IPS DF 6.9 (cell line): ENCODE measurements at places on chromosomes 7 and 10.

DNA sequence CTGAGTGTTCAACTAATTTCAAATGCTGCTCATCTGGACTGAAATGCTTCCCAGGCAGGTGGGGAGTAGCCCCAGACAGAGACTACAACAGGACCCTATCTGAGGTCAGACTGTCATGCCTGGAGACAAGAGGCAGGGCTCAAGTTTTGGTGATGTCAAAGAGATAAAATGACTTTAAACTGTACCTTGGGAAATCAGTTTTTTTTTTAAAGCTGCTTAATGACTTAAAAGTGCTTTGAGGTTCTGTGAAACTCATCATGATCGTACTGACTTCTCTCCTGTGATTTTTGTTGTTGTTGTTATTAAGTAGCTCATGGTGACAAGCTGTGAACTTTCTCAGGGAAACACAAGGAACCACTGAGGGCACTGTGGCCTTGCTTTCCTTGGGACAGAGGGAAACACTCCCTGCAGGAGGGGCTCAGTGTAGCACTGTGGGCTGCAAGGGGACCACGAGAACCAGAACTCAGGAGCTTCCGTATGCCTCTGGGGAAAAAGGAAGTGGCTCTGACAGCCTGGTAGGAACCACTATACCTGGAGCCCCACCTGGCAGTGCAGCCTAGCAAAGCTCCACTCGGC is 9.5 kb downstream of the HIPK2 start:
- DNase-seq, result no peak

DNA sequence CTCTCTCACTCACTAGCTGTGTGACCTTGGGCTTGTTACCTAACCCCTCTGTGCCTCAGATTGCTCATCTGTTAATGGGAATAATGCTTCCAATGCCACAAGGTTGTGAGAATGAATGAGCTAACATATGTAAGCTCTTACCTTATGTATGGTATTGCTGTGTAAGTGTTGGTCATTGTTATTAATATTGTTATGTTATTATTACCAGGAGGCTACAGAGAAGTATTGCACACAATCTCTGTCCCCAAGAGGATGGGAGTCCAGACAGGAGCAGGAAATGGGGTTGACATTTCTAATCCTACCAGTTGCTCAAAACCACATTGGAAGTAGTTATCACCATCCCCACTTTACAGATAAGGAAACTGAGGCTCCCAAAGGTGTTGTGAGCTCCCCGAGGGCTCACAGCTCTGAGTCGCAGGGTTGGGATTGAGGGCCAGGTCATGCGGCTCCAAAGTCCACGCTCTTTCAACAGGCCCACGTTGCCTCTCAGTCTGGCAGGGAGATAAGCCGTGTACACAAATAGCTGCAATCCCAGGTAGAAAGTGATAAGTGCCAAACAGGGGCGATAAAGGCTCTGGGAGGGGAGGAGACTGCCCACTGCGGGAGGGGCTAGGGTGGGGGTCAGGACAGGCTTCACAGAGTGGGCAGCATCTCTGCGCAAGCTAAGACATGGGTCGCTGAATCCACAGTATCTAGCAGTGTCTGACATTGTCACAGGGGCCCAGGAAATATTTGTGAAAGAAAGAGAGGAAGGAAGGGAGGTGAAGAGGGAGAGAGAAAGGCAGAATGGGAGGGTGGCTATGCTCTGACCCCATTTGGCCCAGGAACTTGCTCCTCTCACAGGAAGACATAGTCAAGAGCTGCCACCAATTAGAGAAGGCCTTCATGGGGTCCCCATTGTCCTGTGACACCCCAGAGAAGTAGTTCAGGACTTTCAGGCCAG is 9.6 kb upstream of the ZMIZ1 start:
- no peak for DNase-seq

DNA sequence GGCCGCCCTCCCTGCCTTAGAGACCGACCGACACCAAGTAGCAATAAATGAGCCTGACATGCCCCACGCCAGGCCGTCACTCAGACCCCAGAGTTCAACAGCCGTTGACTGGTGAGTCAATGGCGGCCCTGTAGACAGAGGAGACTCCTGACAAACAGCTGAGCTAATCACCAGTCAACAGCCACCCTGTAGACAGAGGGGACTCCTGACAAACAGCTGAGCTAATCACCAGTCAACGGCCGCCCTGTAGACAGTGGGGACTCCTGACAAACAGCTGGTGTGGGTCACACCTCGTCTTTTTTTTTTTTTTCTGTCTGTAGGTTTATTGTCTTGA is 16.9 kb upstream of the KNDC1 start:
- DNase-seq, result no peak

- DNase-seq, result no peak
Measured at GRCh38 chr7:137685433-137686164, 161.2 kb downstream of the DGKI start.

GRCh38 chr10:101839416-101840063 is 4.1 kb downstream of the KCNIP2 start:
- DNase-seq, result no peak

DNA sequence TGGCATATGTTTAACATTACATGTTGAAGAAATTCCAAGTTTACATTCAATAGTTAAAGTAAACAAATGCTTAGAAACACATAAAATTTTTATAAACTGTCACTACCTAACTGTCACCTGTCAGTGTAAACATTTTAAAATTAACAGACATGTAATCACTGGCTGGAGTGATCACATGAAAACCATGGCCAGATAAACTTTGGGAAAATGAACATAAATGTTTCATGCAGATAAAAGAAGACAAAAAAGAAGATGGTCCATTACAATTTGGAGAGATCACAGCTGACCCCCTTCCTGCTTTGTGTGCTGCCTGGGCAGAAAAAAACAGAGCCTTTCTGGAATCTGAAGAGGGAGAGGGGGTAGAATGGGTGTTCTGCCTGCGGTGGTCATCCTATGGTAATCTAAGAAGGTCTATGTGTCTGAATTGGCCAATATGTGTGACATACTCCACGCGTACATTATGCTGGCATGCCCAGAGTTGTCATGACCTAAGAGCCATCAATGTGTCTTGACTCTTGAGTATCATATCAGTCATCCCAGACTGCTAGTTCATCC is 57.5 kb upstream of the MEOX2 start:
- no peak for DNase-seq

- no peak for DNase-seq
Measured at GRCh38 chr7:74717889-74718288, 55.9 kb upstream of the NCF1 start.

- DNase-seq, result no peak
Measured at GRCh38 chr10:102675666-102676533, 31.6 kb downstream of the TRIM8 start.

DNA sequence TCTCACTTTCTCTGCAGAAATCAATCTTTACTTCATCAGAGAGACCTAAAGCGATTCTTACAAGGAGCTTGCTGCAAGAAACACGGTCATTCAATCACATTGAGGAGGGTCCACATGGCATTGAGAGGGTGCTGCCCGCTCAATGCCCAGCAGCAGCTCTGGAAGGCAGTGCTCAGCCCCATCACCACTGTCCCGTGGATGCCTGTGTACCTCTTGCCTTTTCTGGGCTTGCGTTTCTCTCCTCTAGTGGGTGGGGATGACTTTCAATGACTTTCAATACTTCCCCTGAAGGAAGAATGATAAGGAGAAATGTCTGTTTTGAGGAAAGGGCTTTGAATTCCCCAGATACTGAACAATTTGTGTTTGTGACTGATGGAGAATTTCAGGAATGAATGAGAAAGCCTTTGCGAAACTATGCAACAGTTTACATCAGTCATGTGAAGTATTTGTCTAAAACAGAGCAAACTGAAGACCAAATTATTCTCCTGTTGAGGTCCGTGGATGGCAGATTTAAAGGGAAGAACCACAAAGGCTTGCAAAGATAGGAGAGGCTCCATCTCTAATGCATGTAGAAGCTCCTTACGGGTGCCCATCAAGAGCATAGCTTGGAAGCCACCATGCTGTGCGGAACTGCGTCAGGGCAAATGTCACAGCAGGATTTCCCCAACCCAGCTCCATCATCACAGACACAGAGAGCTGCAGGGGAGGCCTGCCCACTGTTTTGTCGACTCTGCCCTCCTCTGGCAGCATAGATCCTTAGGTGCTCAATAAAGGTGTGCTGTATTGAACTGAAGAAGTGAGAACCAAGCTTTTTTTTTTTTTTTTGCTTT is 6.6 kb upstream of the ZNF22 start:
- no peak for DNase-seq

- DNase-seq, result no peak
Measured at GRCh38 chr10:51699145-51699474, 285 bp downstream of the CSTF2T start.

- DNase-seq, result no peak
Measured at GRCh38 chr10:112533916-112534315, 86.9 kb downstream of the VTI1A start.

DNA sequence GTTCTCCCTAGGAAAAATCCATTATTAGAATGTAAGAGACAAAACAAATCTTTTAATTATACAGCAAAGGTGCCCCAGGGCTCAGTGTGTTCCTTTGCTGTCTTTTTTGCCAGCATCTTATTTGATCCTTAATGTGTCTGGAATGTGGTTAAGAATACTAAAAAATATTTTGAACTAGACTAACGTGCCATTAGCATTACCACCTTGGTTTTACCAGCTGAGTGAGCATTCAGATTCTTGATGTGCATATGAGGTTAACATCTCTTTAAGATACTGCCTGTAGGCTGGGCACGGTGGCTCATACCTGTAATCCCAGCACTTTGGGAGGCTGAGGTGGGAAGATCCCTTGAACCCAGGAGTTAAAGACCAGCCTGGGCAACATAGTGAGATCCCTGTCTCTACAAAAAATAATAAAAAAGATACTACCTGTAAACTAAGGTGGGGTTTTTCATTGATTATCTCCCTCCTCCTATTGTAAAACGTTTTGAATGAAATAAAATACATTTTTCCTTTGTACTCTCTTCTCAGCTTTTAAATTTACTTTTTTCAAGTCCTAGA is 96.6 kb downstream of the CCNY start:
- DNase-seq, result no peak

DNA sequence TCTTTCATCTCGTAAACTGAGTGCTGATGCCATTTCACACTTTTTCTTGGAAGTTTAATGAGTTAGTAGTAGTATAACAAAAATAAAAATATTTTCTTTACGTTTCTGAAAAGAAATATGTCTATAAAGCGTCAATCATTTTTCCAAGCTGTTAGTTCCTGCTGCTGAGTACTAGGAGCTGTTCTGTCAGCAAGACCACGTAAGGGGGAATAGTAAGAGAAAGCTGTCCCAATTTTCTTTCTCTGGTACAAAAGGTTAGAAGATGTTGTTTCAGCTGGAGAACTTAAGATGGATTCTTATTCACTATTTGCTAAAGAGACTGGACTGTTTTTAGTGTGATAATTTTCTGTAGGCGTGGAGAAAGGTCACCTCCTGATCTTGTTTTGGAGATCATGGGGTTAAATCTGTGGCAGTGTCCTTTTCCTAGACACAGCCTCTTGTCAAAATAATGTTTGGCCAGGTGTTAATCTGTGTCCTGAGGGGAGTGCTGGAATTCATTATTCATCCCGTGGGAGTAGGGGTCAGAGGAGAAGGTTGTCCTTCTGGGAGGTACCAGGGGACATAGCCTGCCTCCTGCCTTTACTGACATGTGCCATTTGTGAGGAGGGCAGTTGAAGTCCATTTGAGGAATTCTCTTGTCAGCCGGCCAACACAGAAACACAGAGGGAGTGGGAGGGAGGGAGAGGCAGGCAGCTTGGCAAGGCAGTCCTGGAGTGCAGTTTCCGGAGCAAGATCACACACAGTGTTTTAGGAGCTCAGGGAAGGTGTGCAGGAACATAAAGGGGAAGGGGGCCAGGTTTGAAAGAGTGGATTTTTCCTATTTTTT is 368.7 kb downstream of the AUTS2 start:
- DNase-seq, result no peak

- no peak for DNase-seq
Measured at GRCh38 chr10:10418387-10418786, 599.3 kb upstream of the CELF2 start.

- no peak for DNase-seq
Measured at GRCh38 chr10:16497911-16498310, 23.8 kb downstream of the C1QL3 start.

DNA sequence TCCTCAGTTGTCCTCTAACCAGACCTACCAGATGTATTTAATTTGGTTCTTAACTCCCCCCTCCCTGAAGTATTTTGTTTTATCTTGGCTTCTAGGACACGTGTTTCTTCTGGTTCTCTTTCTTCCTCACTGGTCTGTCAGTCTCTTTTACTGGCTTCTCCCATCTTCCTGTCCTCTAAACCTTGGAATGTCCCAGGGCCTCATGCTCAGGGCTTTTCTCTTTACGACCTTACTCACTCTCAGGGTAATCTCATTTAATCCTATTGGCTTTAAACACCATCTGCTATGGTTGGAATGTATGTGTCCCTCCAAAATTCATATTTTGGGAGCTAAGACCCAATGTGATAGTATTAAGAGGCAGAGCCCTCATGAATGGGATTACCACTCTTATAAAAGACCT is 418.2 kb upstream of the PODXL start:
- no peak for DNase-seq

DNA sequence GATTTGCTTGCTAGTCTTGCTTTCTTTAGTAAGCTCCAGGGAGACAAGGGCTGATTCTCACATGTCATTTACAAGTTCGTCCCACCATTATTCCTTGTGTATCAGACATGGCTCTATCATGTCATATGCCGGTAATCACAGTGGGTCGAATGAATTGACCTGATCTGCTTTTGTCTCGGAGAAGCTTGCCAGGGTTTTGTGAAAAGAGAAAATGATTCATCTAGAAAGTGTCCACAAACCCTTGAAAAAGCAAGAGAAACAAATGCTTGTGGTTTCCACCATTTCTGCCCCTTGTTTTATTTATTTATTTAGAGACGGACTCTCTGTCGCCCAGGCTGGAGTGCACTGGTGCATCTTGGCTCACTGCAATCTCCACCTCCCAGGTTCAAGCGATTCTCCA is 278.5 kb downstream of the TCF7L2 start:
- DNase-seq, result no peak

DNA sequence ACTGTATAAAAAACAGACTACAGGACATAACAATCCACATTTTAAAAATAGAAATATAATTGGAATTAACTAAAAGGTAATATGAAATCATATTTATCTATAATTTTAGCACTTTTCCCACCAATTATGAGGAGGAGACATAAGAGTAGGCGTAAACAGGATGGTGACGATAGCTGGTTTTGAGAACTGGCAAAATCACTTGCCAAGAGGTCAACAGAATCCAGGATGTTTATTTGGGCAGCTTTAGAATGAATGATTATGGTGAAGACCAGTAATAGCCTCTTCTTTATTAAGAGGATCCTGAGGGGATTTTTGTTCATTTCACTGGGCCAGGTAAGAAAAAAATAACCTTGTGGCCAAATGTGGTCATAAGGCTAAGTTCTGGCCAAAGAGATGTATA is 67.2 kb downstream of the TPK1 start:
- no peak for DNase-seq

GRCh38 chr10:96666741-96667140 is 53.6 kb downstream of the PIK3AP1 start:
- DNase-seq, result no peak

DNA sequence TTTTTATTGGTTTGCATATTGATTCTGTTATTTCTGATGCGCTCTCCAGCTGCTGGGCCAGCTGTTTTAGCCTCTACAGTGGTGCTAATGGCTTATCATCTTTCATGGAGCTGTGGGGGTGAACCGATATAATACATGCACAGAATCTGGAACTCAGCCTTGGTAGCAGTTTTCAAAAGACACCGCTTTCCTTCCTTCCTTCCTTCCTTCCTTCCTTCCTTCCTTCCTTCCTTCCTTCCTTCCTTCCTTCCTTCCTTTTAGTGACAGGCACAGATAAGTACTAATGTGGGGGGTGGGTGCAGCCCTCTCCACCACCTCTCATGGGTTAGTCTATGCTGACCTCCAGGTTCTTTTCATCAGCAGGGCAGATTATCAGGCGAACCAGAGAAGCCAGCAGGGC is 31.9 kb upstream of the C10orf53 start:
- DNase-seq, result no peak
